KG1 (cell line): ENCODE measurements at places on chromosomes 6 and 20.

GRCh38 chr6:34484899-34485298, 19.0 kb downstream of the PACSIN1 start:
- peak; percentile 40 for DNase-seq

- DNase-seq: no peak
Observed at GRCh38 chr6:167762259-167762962, 64.3 kb upstream of the AFDN start.

- no peak for DNase-seq
Observed at GRCh38 chr6:107862383-107862782, 38.3 kb upstream of the SCML4 start.

DNA sequence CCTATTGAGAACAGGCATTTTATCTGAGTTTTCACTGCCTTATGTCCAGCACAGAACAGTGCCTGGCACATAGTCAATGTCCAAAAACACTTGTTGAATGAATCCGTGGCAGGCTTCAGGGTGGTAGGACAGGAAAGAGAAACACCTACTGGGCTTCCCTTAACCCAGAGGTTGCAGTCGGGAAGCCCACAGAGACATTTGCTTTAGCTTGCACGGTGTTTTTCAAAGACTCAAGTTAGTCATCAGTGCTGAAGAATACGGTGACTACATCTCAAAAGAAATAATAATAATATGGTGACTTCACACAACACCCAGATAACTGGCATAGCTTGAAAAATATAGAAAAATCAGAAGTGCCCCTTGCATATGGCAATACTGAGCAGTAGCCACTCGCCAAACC, 160.4 kb downstream of the CD83 start:
- no peak for DNase-seq

DNA sequence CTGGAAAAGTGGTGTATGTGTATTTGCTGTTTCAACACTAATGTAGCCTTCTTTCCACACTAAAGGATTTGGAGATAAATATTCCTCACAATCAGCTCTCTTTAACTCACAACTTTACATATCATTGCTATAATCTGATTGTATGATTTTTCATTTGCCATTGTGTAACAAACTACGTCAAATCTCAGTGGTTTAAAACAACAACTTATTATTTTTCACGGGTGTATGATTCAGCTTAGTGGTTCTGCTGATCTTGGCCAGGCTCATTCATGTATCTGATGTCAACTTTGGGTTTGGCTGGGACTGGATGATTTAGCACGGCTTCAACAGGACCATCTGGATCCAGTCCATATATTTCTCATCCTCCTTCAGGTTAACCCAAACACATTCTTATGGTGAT, 55.4 kb upstream of the TMX4 start:
- DNase-seq: no peak

DNA sequence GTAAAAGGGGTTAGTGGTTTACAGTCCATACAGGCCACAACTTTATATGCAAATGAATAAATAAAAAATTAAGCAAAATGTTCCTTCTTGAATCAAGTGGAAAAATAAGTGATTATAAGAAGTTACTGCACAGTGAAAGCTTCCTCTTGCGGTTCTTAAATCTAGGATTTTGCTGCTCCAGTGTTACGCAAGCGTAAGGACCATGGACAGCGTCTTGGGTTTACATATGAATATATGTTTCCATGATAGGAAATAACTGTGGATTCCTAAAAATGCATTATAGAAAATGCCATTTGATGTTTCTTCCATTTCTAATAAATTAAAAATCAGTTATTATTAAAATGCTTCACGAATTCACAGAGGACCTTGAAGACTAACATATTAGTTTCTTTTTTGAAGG, 176.6 kb upstream of the POU3F2 start:
- peak; percentile 26 for DNase-seq

- no peak for DNase-seq
Observed at GRCh38 chr20:42346189-42347170, 728.3 kb upstream of the CHD6 start.

- DNase-seq: no peak
Observed at GRCh38 chr20:13353261-13353945, 132.3 kb downstream of the ISM1 start.

DNA sequence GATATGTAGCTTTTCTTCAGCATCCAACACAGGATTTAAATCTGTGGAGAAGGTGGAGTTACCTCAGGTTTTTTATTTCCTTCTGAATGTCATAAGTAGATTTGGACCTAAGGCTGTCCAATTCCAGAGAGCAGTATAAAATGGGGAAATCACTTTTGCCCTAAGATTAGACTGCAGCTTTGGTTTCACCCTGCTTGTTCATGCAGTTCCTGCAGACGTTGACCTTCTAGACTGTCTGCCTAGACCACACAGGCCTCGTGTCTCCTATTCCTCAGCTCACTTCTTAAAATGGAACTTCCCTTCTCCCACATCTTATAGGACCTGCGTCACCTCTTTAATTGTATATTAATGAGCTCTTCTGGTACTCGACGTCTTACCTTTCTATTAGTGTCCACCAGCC, 26.0 kb upstream of the C6orf62 start:
- DNase-seq: no peak

GRCh38 chr6:40798069-40798770, 211.1 kb upstream of the LRFN2 start:
- DNase-seq: no peak
